ENCODE measurements at places on chromosomes 5 and 9.

GRCh38 chr5:71830681-71831539, 111.8 kb downstream of the CARTPT start:
- peak; percentile 78 for DNase-seq

- no peak for DNase-seq
Observed at GRCh38 chr5:149747833-149748366, 17.8 kb downstream of the PPARGC1B start.

- DNase-seq = no peak
Observed at GRCh38 chr9:126965541-126966428, 51.2 kb downstream of the RALGPS1 start.

DNA sequence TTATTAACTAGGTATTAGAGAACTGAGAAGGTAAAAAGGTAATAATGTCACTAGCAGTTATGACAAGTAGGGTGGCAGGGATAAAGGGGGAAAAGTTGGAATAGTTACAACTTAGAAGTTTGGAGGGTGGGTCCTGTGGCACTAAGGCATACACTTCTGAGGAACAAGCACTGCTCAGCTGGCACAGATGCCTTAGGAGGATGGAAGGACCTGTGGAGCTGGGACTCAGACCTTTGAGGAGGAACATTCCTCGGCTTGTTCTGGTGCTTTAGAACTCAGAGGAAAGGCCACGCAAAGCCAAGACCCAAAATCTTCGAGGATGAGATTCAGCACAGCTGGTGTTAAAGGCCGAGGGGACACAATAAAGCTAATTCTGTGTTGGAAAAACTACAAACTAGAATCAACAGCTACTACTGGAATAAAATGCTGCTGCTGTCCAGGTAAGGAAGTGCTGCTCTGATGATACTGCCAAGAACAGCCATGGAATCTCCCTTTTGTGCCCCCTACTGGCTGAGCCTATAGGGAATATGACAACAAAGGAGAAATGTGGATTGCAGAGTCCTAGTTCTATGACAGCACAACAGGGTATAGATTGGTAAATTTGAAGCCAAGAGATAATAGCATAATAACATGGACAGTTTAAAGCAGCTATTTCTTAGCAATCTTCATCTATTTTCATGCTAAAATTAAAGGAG, 126.7 kb downstream of the SLC25A46 start:
- no peak for DNase-seq

- no peak for DNase-seq
Observed at GRCh38 chr5:149740341-149740740, 10.2 kb downstream of the PPARGC1B start.

GRCh38 chr9:128657344-128657704, 677 bp upstream of the DYNC2I2 start:
- DNase-seq = no peak

DNA sequence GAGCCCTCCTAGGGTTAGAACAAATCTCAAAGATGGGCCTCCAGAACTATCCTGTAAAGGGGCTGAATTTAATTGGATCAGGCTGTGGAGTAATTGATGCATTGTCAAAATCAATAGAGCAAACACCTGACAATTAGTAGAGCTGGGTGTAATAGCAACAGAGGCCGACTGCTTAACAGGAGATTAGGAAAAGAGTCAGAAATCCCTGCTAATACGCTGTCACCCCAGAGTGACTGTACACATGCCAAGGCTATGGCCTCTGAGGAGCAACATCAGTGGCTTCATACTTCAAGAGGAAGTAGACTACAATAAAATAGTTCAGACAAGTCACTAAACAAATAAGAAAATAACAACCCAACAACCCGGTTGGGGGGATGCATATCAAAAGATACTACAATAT, 18.7 kb upstream of the GRPEL2 start:
- no peak for DNase-seq

- DNase-seq = no peak
Observed at GRCh38 chr5:58454025-58454424, 5.9 kb downstream of the PLK2 start.

GRCh38 chr9:115845648-115846312, 307.8 kb upstream of the PAPPA start:
- no peak for DNase-seq

GRCh38 chr5:76724871-76725270, 8.9 kb downstream of the F2R start:
- DNase-seq = no peak

DNA sequence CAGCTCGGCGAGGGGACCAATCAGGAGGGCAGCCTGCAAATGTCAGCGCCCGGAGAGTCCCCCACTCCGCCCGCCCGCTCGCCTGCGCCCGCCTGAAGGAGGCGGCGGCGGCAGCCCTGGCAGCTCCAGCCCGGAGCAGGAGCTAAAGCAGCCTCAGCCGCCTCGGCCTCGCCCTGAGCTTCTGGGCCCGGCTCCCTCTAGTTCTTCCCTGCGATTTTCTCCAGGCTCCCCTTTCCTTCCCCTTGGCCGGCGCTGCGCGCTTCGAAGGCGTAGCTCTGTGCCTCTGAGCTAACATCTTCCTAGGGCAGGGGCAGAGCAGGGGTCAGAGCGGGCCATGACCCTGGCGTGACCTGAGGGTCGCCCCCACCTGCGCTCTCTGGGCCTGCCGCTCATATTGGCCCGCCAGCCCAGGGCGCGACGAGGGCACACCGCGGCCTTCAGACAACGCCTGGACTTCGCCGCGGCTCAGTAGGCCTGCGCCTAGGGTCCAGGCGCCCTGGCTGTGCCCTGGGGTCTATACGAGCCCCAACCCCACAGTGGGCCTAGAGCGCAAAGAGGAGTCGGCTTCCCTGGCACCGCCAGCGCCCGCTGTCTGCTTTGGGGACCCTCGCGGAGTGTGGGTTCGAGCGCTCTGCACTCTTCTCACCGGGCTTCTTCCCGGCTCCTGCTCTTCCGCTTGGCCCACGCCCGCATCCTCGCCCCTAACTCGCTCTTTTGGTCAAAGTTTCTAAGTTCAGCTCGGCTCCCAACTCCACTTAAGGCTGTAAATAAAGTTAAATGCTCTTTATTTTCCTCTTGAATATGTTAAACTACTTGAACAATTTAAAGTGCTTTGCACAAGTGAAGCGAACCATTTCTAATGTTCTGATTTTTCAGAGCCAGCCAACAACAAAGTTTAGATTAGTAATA, 504 bp upstream of the OTP start:
- no peak for DNase-seq

- DNase-seq = no peak
Observed at GRCh38 chr9:106535439-106535838, 327.5 kb upstream of the ZNF462 start.

DNA sequence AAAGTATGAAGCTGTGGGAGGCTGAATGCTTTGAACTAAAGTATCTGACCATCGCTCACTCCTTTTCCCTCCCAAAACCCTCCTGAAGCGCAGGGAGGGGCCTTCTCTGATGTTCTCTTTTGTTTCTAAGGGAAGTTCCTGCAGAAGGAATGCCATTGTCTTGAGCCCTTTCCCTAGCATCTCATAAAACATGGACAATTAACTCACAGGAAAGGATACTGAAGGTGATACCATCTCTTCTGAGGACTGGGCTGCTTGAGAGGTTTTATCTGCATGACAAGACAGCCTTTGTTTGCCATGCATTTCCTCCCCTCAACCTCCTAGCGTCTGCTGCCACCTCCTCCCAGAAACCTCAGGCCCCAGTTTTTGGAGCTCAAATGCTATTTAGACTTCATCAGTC, 4.3 kb upstream of the RMND5B start:
- DNase-seq = no peak

- no peak for DNase-seq
Observed at GRCh38 chr9:105299190-105299854, 54.9 kb downstream of the SLC44A1 start.

GRCh38 chr5:14998491-14998890, 126.9 kb upstream of the ANKH start:
- DNase-seq = no peak

DNA sequence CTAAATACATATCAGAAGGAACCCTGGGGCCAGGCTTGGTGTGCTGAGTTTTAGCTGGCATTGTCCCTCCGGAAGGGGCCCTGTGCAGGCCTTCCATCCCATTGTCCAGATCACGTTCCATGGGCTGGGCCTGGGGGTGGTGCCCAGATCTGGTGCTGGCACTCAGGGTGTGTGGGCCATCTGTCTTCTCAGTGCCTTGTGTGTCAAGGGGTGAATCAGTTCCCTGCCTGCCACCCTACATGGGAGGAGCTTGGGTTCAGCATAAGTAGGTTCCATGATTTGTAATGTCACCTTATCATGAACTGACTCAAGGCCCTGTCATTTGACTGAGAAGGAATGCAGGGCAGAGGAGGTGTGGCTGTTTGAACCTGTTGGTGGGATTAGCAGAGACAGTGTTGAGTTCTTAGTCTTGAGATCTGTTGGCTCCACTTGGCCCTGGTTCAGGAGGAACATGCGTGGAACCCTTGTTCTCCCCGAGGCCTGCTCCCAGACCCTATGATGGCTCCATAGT, 176.8 kb downstream of the MACROH2A1 start:
- DNase-seq = no peak

DNA sequence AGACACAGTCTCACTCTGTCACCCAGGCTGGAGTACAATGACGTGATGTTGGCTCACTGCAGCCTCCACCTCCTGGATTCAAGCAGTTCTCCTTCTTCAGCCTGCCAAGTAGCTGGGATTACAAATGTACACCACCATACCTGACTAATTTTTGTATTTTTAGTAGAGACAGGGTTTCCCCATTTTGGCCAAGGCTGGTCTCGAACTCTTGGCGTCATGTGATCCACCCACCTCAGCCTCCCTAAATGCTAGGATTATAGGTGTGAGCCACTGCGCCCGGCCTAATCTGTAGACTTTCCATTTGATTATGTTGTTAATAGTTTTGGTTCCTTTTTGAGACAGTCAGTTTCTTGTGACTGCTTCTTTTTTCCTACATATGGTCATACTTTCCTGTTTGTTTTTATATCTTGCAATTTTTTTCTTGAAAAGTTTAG, 31.0 kb downstream of the MTREX start:
- DNase-seq = no peak

- DNase-seq = no peak
Observed at GRCh38 chr9:104850786-104851545, 77.0 kb downstream of the ABCA1 start.

GRCh38 chr9:134390537-134390936, 64.3 kb downstream of the RXRA start:
- DNase-seq = no peak

- no peak for DNase-seq
Observed at GRCh38 chr9:111231801-111232580, 98.0 kb downstream of the OR2K2 start.

GRCh38 chr9:89138463-89139390, 39.9 kb downstream of the SHC3 start:
- DNase-seq = no peak

GRCh38 chr5:139388198-139388821, 1.4 kb downstream of the MZB1 start:
- peak; percentile 6 for DNase-seq

GRCh38 chr5:143606043-143606752, 202.7 kb upstream of the NR3C1 start:
- no peak for DNase-seq

GRCh38 chr9:35350827-35351549, 138.9 kb upstream of the RUSC2 start:
- no peak for DNase-seq

GRCh38 chr9:87711857-87712800, 13.8 kb upstream of the CTSL start:
- no peak for DNase-seq

- no peak for DNase-seq
Observed at GRCh38 chr5:110768138-110768860, 29.5 kb downstream of the SLC25A46 start.

DNA sequence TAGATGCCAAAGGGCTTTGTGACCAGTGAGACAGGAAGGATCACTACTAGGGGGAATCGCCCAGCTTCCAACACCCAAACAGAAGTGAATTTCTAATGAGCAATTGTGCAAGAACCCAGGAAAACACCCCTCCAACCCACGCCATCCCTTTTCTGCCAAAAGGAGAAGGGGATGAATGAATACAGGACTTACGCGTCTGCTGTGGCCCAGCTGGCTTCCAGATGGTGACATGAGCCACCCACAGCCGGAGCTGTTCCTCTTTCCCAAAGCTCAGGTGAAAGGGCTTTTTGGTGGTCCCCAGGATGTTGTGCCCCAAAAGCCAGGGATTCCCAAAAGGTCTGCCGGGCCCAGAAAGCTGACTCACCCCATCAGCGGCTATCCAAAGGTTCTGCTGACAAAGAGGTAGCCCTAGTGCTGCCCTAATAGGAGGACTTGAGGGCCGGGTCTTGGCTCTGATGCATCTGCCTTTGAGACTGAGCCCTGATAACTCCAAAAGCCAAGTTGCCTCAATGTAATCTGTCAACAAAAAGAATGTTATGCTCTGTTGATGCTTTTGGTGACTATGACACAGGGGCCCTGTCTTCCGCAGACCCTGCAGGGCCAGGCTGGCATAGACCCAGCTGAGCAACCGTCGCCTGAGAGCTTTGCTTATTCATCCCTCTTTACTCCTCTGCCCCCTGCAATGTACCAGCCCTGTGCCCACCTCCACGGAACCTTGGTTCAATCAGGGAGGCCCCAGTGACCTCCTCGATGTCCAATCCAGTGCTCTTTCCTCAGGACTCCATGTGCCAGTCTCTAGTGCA, 14.5 kb downstream of the GSN start:
- DNase-seq = no peak

GRCh38 chr9:32339424-32339823, 45.0 kb upstream of the ACO1 start:
- DNase-seq = no peak

- DNase-seq = no peak
Observed at GRCh38 chr9:98359569-98359968, 104.1 kb upstream of the TBC1D2 start.

DNA sequence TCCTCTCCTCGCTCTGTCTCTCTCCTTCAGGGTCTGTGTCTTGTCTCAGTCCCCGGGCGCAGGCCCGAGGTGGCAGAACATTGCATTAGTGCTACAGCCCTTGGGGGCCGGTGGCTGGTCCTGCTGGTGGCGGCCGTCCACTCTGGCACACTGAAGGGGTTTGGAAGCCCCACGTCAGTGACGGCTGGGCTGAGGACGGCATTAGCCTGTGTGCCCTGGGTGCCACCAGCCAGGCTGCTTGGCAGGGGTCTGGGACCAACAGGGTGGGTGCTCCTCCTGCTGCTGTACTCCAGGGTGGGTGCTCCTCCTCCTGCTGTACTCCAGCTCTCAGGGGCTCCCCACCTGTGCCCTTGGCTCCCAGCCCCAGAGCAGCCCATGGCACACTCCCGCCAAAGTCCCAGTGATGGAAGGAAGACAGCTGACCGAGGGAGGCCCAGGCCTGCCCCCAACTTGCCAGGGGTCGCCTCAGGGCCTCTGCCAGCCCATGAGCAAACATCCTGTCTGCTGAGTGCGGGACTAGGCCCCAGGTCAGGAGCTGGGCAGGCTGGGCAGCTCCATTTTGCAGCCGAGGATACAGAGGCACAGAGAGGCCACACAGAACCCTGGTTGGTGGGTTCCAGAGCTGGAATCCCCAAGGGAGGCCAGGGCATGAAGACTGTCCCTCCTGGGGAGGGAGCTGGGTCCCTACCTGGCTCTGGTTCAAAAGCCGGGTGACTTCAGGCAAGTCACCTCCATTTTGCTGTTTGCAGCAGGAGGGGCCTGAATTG, 27.3 kb downstream of the SARDH start:
- no peak for DNase-seq

All from NCI-H187 (cell line).